ENCODE measurements at places on chromosomes 13 and 19.

DNA sequence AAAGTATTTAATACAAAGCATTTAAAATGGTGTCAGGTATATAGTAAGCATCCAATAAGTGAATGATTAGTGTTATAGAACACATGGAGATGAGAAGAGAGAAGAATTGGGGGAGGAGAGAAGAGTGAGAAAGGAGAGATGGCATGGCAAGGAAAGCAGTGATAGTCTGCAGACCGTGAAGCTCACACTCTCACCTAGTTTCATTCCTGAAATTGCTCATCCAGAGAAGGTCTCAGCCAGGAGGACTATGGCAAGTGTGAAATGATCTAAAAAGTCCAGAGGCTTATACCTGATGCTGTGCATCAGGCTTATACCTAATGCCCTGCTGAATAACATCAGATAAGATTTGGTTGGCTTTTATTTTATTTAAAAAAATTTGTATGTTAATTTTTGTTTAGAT is 351.6 kb upstream of the KLF12 start:
- no peak for DNase-seq

DNA sequence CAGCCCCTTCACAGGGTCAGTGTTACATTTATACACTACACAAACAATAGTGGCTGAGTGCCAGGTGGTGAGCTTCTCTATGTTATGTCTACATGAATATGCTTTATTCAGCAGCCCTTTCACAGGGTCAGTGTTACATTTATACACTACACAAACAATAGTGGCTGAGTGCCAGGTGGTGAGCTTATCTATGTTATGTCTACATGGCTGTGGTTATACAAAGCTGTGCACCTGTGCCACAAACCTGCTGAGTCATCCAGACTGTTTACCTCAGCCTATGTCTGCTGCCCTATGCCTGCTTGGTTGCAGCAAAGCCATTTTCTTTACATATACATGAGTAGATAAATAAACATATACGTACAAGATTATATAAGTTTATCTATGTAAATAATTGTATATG is 76.5 kb downstream of the ZNF726 start:
- DNase-seq = no peak

DNA sequence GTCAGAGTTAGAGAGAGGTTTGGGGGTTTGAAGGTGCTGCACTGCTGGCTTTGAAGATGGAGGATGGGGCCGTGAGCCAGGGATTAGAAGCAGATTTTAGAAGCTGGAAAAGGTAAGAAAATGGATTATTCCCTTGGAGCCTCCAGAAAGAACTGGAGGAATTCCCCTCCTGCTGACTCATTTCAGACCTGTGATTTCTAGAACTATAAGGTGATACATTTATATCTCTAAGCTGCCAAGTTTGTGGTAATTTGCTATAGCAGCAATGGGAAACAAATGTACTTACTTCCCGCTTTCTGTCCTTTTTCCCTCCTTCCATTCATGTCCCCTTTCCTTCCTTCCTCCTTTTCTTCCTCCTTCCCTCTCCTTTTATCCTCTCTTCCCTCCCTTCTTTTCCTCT is 78.5 kb upstream of the PCDH8 start:
- no peak for DNase-seq

- DNase-seq = no peak
These were observed 14.7 kb downstream of the LACC1 start for GRCh38 chr13:43894438-43894837.

DNA sequence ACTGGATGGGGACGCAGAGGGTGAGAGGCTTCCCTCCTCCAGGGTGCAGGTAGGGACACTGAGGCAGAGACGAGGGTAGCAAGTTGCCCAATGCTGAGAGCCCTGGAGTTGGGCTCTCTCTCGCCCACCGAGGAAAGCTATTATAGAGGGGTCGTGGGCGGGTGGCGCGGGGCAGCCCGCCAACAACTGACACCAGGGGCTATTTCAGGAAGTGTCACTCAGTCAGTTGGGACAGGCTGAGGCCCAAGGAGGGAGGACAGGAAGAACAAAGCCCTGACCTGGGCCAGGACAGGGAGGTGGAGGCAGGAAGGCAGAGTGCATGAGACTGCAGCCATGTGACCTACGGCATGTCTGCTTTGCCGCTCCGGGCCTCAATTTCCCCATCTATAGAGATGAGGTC is 29.9 kb downstream of the TINCR start:
- DNase-seq = no peak

DNA sequence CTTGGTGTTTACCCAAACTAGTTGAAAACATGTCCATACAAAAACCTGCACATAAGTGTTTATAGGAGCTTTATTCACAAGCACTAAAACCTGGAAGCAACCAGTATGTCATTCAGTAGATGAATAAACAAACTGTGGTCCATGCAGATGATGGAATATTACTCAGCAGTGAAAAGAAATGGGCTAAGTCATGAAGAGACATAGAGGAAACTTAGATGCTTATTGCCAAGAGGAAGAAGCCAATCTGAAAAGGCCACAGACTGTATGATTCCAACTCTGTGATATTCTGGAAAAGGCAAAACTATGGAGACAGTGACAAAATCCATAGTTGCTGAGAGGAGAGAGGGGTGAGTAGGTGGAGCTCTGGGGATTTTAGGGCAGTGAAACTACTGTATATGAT is 38.8 kb upstream of the MCF2L start:
- DNase-seq = no peak

DNA sequence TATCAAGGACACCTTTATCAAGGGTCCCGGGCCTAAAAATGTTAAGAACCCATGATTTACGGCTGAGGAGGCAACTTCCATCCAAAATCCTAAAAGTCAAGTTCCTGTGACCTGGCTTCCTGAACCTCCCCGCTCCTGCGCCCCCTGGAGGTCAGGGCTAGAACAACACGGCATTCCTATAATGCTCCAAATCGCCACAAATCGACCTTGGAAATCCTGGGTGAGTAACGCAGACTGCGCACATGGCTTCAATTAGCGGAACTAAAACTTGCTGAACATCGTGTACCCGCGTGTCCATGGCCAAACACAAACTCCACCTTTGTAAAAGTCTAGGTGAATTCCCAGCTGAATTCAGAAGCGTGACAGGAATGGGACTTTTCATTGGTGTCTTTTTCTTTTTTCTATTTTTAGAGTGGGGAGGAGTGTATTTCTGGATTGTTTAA is 4.3 kb upstream of the C5AR1 start:
- no peak for DNase-seq

GRCh38 chr19:53091413-53092254 is 11.6 kb downstream of the ZNF160 start:
- DNase-seq = no peak

- no peak for DNase-seq
These were observed at the start of gene DMPK for GRCh38 chr19:45782162-45782691. TSS of gene DMPK (minus strand) at chr19:45782490. CDS start at chr19:45782352, 138 bp downstream.

DNA sequence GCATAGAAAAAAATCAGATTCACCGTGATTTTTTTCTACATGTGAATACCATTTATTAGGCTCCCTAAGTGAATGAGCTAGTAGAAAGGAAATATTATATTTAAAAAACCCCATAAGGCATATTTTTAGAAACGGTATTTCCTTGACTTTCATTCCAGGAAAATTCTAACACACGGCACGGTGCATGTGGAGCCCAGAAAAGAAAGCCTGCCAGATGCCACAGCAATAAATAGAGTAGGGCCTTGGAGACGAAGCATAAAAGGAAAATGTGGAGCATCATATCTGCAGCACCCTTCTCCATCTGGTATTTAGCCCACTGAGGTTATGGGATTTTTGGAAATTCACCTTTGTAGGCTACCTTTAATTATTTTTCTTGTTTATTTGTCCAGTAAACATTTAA is 314.4 kb downstream of the ENOX1 start:
- no peak for DNase-seq

DNA sequence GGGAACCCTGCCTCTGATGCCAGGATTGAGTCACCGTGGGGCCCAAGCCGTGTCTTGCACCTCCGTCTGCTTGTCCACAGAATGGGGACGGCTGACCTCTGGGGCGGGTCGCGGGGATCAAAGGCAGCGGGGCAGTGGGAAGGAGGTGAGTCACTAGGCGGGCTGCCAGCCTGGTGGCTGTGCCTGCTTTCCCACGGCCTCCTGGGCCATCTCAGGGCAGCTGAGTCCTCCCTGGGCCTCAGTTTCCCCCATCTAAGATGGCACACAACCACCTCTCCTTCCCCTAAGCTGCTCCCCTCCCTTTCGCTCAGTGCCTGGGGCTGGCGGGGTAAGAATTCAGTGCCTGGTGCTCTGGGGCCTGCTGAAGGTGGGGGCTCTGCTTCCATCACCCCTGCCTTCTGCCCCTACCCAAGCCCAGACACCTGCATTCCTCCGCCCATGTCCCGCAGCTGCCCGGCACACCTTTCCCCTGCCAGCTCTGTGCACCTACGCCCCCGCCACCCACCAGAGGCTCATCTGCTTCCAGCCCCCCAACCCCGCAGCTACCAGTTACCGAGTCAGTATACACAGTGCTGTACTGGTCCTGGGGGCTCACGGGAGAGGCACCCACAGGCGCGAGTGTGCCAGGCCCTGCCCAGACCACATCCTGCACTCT is 3.5 kb downstream of the MKNK2 start:
- DNase-seq = no peak

GRCh38 chr13:112213467-112214255 is 146.7 kb downstream of the SOX1 start:
- DNase-seq = no peak

DNA sequence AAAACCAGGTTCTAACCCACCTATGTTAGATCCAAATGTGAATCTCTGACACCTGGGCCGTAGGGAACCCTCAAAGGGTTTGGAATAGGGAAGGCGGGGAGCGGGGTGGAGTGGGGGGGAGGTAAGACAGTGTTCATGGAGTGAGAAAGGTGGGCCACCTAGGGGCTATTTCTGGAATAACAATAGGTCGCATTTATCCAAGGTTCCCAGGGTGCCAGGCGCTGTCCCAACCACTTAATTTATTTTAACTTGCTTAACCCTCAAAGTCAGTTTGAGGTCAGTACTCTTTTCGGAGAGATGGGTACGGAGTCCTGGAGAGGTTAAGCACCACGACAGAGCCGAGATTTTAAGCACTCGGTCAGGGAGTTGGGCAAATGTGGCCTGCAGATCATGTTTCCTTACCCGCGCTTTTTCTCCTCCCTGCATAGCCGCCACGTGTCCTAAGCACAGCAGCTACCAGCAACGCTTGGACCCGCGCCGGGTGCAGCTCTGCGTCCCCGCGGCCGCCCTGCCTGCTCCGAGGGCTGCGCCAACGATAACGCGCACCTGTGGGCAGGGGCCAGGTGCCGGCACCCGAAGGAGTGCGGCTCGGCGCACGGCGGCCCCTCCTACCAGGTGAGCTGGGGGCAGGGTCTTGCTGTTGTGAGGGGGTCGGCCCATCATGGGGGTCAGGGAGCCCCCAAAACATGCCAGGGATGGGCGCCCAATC is 25.0 kb upstream of the FXYD3 start:
- DNase-seq = no peak

DNA sequence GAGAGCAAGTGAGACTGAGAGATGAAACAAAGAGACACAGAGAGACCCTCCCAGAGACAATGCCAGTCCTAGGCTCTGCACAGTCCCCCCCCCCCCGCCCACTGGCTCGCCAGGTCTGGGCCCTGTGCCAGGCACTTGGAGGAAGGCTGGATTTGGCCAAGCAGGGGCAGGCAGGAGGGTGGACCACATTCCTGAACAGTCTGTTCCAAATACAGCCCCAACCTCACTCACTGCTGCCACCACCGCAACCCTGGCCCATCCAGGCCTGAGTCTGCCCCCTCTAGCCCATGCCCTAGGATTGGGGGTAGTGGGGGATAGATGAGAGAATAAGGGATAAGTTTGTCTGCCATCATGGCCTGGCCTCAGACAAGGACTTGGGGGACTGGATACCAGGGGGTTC is 19.0 kb downstream of the CYP2F1 start:
- no peak for DNase-seq

DNA sequence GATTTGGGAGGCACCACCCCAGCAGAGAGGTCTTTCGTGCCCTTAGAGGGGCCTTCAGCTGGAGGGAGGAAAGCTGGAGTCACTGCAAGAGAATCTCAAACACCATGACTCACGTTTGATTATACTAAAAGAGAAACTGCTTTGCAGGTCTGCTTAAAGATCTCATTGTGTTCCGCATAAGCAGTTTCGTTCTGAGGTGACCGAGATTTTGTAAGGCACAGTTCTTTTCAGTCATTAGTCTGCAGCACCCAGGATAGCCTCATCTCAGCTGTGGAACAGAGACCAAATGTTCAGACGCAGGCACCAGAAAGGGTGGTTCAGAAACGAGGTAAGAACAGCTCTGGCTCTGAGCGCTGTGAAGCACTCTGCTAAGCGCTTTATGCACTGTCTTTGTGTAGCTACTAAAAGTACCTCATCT is 71.2 kb upstream of the GTF3A start:
- DNase-seq = no peak
